NCI-H446 treated with DMSO at 0.1 percent for 48 hours (cell line): ENCODE measurements at places on chromosomes 6 and 20.

GRCh38 chr20:20297181-20297580, 70.7 kb upstream of the INSM1 start:
- no peak for DNase-seq

DNA sequence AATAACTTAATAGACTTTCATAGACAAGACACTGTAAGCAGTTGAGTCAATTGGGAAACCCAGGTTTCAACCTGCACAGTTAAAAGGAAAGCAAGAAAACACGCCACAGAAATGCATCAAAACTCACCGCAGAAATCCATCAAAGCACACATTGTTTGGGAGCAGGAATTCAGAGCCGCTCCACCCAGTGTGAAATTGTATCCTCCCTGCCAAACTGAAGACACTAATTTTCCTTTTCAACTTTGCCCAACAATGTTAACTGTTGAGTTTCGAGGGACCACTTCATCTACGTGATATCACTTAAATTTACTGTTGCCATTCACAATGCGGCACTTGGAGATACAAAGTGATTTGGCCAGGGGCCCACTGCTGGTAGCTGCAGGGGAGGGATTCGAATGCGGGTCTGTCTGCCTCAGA, 92.7 kb downstream of the DACT2 start:
- no peak for DNase-seq

DNA sequence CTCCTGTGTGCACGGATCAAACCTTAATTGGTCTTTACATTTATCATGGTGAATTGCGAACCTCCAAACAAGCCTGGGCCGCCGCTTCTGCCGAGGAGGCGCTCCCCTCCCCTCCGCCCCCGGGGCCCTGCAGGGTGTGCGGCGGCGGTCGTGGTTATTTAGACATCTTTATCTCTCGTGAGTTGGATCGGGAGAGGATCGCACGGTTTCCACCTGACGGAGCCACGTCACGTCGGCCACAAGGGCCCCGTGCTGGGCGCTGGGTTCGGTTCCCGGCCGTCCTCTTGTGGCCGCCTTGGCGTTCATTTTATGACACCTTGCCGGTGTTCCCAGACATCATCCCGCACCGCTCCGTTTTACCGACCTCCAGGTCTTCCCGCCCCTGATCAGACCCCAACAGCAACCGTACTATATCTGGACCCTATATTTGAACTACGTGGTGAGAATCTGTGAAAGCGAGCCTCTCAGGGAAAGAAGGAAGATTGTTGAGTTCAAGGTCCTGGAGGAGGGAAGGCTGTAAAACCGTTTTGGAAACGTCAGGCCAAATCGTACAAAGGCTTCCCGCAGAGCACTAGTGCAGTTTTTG, 1.3 kb upstream of the CNR1 start:
- DNase-seq, result no peak

DNA sequence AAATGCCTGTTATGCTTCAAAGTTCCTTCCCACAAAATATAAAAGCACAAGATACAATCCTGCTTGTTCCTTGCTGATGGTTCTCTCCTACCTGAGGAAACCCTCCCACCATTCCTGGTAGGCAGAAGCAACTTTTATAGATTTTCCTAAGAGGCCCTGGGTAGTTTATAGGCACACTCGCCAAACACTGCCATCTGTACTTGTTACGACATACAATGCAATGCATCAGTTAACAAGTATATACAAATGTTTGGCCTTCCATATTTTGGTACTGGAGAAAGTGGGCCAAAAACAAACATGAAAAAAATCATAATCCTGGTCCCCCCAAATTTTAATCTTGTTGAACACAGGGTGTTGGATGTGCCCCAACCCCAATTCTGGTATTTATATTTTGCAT, 16.6 kb downstream of the MCM9 start:
- DNase-seq, result peak; percentile 3

DNA sequence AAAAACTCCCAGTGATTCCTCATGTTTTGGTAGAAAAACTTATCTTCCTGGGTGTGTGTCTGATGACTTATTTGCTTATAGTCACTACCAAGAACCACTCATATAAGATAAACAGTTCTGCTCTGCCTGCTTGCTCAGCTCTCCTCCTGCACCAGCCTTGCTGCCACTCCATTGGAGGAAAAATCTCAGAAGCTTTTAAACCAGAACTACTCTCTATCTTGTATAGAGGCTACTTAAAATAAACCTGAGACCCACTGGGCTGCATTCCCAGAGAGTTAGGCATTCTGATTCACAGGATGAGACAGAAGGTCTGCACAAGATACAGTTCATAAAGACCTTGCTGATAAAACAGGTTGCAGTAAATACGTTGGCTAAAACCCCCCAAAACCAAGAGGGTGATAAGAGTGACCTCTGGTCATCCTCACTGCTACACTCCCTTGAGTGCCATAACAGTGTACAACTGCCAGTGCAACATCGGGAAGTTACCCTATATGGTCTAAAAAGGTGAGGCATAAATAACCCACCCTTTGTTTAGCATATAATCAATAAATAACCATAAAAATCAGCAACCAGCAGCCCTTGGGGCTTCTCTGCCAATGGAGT, 728.3 kb downstream of the EPHA7 start:
- DNase-seq, result no peak
